ENCODE measurements at places on chromosomes 13 and 19.

- no peak for DNase-seq
These were observed 1210.7 kb upstream of the PCDH9 start for GRCh38 chr13:68440874-68441273.

DNA sequence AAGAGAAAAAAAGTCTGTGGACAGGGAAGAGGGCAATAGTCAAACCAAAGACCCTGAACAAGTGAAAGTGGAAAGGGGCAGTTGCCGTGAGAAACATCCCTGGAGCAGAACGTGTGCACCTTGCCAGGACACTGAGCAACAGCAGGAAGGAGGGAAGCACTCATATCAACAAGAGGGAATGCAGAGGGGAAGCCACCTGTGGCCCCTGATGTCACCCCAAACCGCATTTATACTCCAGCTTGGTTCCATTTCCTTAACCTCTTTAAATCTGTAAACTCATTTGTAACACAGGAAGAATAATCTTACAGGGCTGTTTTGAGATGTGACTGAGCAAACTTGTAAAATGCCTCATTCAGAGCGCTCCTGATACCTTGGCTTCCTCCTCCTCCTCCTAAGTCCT, 698.8 kb downstream of the DIAPH3 start:
- no peak for DNase-seq

- no peak for DNase-seq
These were observed 41.4 kb downstream of the UQCRFS1 start for GRCh38 chr19:29171525-29171924.

- no peak for DNase-seq
These were observed 73.2 kb downstream of the DIAPH3 start for GRCh38 chr13:60090574-60090973.

DNA sequence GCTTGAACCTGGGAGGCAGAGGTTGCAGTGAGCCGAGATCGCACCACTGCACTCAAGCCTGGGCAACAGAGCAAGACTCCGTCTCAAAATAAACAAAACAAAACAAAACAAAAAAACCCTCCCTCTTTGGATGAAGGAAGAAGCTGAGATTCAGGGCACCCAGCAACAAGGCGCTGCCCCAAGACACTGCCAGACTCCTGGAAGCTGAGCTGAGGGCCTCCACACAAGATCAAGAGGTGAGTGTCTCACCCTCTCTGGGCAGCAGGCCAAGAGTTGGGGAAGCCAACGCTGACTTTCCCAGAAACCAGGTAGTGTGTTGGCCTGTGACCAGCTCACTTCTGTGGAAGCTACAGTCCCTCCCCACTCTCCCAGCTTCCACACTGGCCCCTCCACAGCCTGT, 3.7 kb upstream of the TYROBP start:
- DNase-seq = peak; percentile 54

- no peak for DNase-seq
These were observed 34.1 kb downstream of the INSR start for GRCh38 chr19:7260161-7260560.

GRCh38 chr19:45344621-45345505, 4.3 kb downstream of the KLC3 start:
- DNase-seq = no peak

DNA sequence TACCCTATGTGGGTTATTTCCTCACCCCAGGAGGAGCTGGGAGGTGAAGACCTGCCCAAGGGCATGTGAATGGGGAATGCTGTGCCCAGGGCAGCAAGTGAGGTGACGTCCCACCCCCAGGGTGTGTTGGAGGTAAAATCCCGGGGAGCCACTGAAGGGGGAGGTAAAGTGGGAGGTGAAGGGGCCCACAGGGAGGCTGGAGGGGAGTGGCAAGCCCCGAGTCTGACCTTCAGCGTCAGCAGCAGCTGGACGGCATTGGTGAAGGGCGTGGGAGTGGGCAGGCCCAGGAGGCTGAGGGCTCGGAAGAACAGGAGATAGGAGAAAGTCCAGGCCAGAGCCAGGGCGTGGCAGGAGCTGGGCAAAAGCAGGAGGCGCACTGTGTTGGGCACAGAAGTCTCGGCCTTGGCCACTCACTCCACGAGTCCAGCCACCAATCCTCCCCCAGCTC, 2.4 kb downstream of the MBOAT7 start:
- no peak for DNase-seq

DNA sequence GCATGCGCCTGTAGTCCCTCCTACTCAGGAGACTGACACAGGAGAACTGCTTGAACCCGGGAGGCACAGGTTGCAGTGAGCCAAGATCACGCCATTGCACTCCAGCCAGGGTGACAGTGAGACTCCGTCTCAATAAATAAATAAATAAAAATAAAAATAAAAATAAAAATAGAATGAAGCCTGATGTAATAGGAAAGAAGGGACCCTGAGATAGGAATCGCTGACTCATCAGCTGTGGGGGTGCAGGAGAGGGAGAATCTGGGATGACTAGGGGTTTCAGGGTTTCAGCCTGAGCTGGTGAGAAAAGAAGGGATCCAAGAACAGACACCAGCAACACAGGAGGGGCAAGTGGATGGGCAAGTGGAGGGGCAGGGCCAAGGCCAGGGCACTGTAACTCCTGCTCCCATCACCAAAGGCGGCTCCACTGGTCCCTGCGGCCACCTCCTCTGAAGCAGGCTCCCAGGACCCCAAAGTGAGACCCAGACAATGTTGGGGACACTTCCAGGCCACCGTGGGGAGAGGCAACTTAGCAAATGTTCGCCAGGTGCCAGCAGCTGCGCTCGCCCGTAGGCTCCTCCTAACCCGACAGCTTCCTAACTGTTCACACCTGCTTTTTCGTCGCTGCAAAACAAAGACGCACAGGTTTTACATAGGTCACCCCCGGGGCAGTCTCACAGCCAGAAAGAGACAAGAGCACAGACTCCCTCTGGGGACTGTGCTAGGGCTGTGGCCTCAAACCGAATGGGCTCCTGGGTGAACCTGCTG, 1.2 kb downstream of the HAUS8 start:
- DNase-seq = no peak

GRCh38 chr19:46951171-46951986, 68.3 kb upstream of the NPAS1 start:
- DNase-seq = no peak

DNA sequence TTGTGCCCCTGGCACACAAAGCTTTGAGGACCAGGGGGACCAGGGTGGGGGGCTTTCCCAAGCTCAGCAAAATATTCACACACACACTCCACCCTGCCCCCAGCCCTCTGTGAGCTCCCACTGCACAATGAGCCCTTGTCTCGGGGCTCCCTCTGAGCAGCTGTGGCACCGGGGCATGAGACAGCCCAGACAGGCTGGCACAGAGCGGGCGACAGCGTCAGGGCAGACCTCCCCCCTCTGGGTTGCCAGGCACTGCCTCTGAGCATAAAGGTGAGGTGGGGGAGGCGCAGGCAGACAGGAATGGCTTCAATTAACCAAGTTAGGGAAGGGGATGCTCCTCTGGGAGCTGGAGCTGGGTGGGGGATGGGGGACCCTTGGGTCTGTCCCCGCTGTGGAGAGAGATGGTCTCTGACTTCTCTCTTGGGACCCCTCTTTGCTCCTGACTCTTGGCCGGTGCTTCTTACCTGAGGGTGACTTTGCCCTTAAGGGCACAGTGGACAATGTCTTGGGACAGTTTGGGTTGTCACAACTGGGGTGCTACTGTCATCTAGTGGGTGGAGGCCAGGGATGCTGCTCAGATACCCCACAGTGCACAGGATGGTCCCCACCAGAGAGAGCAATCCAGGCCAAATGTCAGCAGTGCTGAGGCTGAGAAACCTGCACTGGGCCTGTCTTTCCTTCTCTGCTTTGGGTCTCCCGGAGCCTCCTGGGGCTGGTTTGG, 30.3 kb downstream of the LYL1 start:
- DNase-seq = no peak

- no peak for DNase-seq
These were observed 12.6 kb upstream of the ARHGAP45 start for GRCh38 chr19:1054102-1055027.

DNA sequence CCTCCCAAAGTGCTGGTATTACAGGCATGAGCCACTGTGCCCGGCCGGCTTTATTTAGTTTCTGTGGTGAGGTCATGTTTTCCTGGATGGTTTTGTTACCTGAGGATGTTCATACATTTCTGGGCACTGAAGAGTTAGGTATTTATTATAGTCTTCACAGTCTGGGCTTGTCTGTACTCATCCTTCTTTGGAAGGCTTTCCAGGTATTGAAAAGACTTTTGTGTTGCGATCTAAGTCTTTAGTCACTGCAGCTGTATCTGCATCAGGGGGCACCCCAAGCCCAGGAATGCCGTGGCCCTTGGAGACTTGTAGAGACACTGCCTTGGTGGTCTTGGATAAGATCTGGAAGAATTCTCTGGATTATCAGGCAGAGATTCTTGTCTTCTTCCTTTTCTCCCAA, 12.8 kb downstream of the BLOC1S3 start:
- no peak for DNase-seq

- no peak for DNase-seq
These were observed 226.1 kb downstream of the TDRD3 start for GRCh38 chr13:60623151-60623550.

GRCh38 chr19:30670562-30671366, 298.6 kb downstream of the ZNF536 start:
- no peak for DNase-seq

- no peak for DNase-seq
These were observed 248.0 kb upstream of the MAB21L1 start for GRCh38 chr13:35724446-35724845.

- DNase-seq = no peak
These were observed 6.3 kb downstream of the ARRDC5 start for GRCh38 chr19:4896372-4896771.

DNA sequence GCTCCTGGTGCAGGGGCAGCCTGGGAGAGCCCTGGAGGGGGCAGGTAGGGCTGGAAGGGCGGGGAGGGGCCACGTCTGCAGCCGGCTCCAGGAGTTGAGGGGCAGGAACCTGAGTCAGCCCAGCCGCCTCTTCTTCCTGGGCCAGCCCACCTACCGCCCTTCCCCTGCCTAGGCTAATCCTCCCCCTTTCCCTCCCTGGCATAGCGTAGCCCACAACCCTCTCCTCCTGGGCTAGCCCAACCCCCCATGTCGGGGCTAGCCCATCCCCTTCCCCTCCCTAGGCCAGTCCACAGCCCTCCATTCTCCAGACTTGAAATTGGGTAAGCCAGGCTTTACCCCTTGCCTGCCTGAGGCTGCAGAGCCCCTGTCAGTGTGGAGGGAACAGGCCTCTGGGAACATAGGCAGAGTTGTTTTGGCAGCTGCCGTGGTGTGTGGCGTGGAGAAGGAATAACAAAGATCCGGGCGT, 20.6 kb upstream of the WDR18 start:
- DNase-seq = no peak

DNA sequence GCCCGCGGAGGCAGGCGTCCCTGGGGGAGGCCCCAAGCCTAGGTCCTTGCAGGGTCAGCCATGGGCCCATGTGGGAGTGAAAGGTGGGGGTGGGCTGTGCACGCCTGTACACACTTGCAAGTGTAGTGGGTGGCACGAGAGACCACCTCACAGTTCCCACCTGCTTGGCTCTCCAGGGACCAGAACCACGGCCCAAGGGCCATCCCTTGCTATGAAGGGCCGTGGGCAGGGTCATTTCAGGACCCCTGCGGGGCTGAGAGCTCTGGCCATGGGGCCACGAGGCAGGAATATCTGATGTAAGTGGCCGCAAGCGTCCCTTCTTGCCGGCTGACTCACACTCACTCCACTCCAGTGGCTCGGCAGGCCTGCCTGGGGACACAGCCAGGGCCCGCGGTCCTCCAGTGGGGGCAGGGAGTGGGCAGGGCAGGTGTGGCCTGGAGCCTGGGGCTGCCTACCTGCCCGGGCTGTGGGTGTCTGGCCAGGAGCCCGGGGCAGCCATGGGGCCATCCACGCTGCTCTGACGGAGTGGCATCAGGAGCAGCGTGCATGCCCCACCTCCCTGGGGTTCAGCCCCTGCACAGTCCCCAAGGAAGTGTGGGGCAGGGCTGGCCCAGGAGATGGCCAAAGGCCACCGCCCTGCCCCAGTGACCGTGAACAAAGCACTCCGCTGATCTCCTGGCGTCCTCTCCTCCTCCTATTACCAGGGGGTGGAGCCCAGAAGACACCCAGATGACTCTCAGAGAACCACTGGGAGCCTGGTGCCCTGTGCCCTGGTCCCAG, 8.6 kb upstream of the MKNK2 start:
- no peak for DNase-seq

GRCh38 chr13:113802090-113802531, 43.1 kb downstream of the TMEM255B start:
- DNase-seq = no peak

DNA sequence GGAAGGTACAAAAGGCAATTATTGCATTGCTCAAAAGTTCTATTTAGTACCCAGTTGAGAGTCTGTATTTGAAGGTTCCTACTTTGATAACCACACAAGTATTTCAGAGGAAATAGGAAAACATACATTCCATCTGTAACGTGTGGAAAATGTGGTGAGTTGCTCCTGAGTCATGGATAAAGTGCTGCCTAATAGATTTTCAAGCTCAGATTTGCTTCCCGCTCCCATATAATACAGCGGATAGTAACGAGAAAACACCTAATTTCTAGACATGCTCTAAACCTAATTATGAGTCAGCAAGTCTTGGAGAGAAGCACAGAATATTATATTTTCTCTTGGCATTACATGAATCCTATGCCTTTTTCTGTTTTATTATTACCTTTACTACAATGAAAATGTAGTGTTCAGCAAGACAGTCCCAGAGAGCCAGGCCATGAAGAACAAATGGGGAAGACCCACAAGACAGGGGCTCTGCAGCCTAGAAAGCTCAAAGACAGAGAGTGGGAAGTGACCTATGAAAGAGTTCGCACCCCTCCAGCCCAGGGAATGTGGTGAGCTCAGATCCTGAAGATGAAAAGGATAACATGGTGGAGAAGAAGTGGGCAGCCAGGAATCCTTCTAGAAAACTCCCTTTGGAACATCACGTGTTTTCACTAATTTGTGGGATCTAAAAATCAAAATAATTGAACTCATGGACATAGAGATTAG, 116.1 kb downstream of the STARD13 start:
- DNase-seq = no peak

All from stimulated activated naive B cell treated with anti-CD40 and anti-IgM and Interleukin-4, amounts not matched to agents 10 μg/mL and 1 μg/mL and 100 μg/mL, for 72 hours (primary cell).